Memory B cell (primary cell): ENCODE measurements at places on chromosomes 1 and 21.

DNA sequence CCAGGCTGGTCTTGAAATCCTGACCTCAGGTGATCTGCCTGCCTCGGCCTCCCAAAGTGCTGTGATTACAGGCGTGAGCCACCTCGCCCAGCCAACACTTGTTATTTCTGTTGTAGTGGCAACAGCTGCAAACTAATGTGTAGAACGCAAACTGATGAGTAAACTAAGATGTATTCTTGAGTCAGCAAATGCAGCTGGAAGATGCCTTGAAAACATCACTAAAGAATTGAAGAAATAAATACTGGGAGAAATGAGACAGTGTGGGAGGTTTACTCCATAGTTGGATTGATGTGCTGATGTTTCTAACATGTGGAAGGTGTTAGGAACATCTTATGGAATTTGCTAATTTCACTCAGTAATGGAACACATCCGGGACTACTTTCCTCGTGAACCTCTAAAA lies 61.3 kb upstream of the KCNE2 start:
- H3K27me3 ChIP-seq = peaks cover 7% of the 10 kb centered on the region
- H3K4me1 ChIP-seq = no peaks in the 10 kb centered on the region
- no peaks in the 10 kb centered on the region for H3K36me3 ChIP-seq
- no peak overlapping the region for H3K4me3 ChIP-seq
- no peak for DNase-seq

- H3K36me3 ChIP-seq = no peaks in the 10 kb centered on the region
- H3K4me1 ChIP-seq = peaks cover 29% of the 10 kb centered on the region
- no peaks in the 10 kb centered on the region for H3K27me3 ChIP-seq
- no peak for DNase-seq
- H3K4me3 ChIP-seq = no peak overlapping the region
These were observed 8.9 kb upstream of the ADORA3 start for GRCh38 chr1:111512132-111512889.

GRCh38 chr21:39531064-39531463 lies 79.3 kb downstream of the SH3BGR start:
- H3K36me3 ChIP-seq = no peaks in the 10 kb centered on the region
- no peaks in the 10 kb centered on the region for H3K4me1 ChIP-seq
- no peak overlapping the region for H3K27ac ChIP-seq
- peaks cover 8% of the 10 kb centered on the region for H3K27me3 ChIP-seq
- DNase-seq = no peak
- H3K4me3 ChIP-seq = no peak overlapping the region

DNA sequence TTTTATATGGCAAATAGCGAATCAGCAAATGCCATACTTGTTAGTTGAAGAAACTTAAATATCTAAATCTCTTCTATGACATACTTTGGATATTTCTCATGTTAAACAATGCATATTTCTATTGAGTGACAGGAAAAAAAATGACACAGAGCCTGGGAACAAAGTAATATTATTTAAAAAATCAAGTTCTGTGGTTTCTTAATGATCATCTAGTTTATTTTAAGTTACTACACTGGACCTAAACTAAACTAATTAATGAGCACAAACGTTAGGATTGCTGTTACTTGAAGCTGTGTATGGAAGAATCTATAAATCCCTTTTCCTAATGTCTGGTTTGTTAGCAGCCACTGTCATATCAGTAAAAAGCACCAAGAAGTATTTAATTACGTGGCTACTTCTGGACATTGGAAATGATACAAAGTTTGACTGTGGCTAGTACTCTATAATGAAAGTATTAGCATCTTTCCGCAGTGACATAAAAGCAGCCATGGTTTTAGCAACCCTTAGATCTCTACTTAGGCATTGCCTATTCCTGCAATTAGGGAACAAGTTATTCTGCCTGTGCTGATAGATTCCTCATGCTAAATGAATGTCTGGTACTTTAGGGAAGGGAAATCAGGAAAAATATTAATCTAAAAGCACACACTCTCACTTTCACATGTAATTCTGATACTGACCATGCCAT lies 981.7 kb upstream of the B3GALT2 start:
- peaks cover 1% of the 10 kb centered on the region for H3K27me3 ChIP-seq
- no peak for DNase-seq
- H3K4me1 ChIP-seq = no peaks in the 10 kb centered on the region
- H3K27ac ChIP-seq = no peak overlapping the region
- H3K4me3 ChIP-seq = no peak overlapping the region

DNA sequence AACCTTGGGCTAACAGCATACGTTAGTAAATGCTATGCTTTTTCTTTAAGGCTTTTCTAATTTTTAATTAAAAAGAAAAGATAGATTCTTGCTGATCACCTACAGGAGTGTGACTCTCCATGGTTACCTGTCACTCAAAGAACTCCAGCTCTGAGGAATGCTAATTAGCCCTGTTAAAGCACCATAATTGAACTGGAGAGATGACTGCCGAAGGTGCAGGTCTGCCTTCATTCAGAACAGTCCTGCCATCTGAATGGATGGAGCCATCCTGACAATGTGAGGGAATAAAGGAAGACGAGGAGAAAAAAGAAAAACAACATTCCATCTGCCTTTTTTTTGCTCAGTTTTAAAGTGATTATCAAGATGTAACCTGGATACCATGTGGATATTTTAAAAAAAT lies 94.6 kb downstream of the ATP6V1G3 start:
- no peak for DNase-seq
- H3K36me3 ChIP-seq = no peaks in the 10 kb centered on the region
- no peak overlapping the region for H3K27ac ChIP-seq
- H3K4me1 ChIP-seq = no peaks in the 10 kb centered on the region
- H3K4me3 ChIP-seq = no peak overlapping the region

- H3K4me1 ChIP-seq = no peaks in the 10 kb centered on the region
- no peak overlapping the region for H3K27ac ChIP-seq
- no peak for DNase-seq
- no peaks in the 10 kb centered on the region for H3K27me3 ChIP-seq
- no peaks in the 10 kb centered on the region for H3K36me3 ChIP-seq
- no peak overlapping the region for H3K4me3 ChIP-seq
These were observed 159.1 kb upstream of the KCNK2 start for GRCh38 chr1:214923278-214923915.

DNA sequence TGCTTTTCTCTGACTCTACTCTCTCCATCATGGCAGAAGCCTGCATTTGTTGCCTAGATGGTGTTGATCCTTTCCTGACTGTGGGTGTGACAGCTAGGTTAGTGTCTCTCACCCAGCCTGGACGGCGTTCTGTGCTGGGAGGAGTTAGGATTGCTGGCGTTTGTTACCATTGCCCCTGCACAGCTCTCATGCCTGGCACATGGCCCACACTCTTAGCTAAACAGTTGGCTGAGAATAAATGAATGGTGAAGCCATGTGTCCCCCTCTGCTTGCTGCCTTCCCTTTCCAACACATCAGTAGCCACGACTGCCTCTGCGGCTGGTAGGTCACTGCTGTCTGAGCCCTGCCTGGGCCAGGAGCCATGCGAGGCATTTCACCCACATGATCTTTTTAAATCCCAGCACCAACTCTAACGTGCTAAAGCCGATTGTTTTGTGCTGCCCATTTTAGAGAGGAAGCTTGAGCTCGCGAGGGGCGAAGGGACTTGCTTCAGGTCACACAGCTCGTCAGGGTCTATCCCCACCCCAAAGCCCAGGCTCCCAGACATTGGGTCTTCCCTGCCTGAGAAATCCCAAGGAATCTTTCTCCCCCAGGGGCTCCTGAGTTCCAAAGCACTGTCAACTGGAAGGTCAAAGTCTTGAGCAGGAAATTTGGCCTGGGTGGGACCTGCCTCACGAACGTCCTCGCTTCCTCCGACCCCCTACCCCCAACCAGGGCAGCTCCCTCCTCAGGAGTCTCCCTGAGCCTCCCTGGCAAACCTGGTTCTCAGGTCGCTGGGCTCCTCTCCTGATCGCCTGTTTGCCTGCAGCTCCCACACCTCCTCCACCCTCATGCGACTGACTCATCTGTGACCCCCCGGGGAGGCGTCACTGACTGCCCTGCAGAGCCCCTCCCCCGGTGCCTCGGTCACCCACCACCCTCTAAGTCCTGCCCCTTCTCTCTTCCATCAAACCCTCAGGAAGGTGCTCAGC lies 271.7 kb upstream of the C1orf174 start:
- no peak overlapping the region for H3K4me3 ChIP-seq
- no peaks in the 10 kb centered on the region for H3K36me3 ChIP-seq
- no peak overlapping the region for H3K27ac ChIP-seq
- no peak for DNase-seq
- H3K27me3 ChIP-seq = peaks cover 20% of the 10 kb centered on the region

- H3K27ac ChIP-seq = peak overlapping the region; percentile 84
- DNase-seq = no peak
- peaks cover 22% of the 10 kb centered on the region for H3K4me1 ChIP-seq
- H3K36me3 ChIP-seq = peaks cover 10% of the 10 kb centered on the region
These were observed 56.5 kb downstream of the GATAD2B start for GRCh38 chr1:153866045-153866850.

- DNase-seq = no peak
- no peak overlapping the region for H3K27ac ChIP-seq
- H3K36me3 ChIP-seq = no peaks in the 10 kb centered on the region
- H3K4me3 ChIP-seq = no peak overlapping the region
- H3K27me3 ChIP-seq = peaks cover 10% of the 10 kb centered on the region
- no peaks in the 10 kb centered on the region for H3K4me1 ChIP-seq
These were observed 295.0 kb downstream of the OMA1 start for GRCh38 chr1:58251430-58252073.

- no peaks in the 10 kb centered on the region for H3K36me3 ChIP-seq
- H3K4me1 ChIP-seq = no peaks in the 10 kb centered on the region
- DNase-seq = no peak
- no peak overlapping the region for H3K27ac ChIP-seq
- H3K27me3 ChIP-seq = no peaks in the 10 kb centered on the region
- H3K4me3 ChIP-seq = no peak overlapping the region
These were observed 539.7 kb upstream of the DAB1 start for GRCh38 chr1:57963581-57963980.

- no peaks in the 10 kb centered on the region for H3K36me3 ChIP-seq
- H3K27me3 ChIP-seq = peaks cover 6% of the 10 kb centered on the region
- no peak overlapping the region for H3K4me3 ChIP-seq
- peaks cover 4% of the 10 kb centered on the region for H3K4me1 ChIP-seq
These were observed 57.2 kb downstream of the TOR1AIP2 start for GRCh38 chr1:179820226-179820970.

- H3K4me1 ChIP-seq = peaks cover 58% of the 10 kb centered on the region
- H3K4me3 ChIP-seq = peak overlapping the region; percentile 80
- H3K27me3 ChIP-seq = no peaks in the 10 kb centered on the region
- H3K36me3 ChIP-seq = no peaks in the 10 kb centered on the region
These were observed 15.9 kb upstream of the BTG2 start for GRCh38 chr1:203289281-203289981.

DNA sequence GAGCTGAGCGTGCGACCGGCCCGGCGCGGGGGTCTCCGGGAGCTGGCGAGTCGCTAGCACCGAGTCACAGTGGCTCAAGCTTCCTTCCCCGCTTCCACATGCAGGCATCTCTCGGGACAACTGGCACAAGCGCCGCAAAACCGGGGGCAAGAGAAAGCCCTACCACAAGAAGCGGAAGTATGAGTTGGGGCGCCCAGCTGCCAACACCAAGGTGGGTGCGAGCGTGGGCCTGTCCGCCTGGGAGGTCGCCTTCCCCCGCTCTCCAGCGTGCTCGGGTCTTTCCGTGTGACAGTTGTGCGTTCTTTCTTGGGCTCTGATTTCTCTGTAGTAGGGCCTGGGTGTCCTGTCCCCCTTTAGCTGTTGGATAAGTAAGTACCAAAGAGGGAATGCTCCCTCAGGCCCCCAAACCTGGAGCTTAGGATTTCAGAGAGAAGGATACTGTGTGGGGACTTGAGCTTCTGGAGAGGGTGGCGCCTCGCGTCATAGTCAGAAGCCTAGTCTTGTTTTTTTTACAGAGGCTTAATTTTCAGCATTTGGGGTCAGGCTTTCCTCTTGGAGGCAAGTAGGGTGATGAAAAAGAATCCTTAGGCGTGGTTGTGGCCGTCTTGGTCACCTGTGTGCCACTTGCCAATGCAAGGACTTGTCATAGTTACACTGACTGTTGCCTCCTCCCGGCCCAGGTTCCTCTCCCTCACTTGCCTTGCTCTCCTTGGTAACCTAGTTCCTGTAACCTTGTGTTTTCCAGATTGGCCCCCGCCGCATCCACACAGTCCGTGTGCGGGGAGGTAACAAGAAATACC lies 790 bp downstream of the RPS8 start:
- H3K27ac ChIP-seq = peak overlapping the region; percentile 88
- H3K4me3 ChIP-seq = peak overlapping the region; percentile 87
- H3K36me3 ChIP-seq = peaks cover 34% of the 10 kb centered on the region
- DNase-seq = peak; percentile 40
- peaks cover 27% of the 10 kb centered on the region for H3K4me1 ChIP-seq

GRCh38 chr1:40637470-40638007 lies 27.9 kb downstream of the RIMS3 start:
- H3K36me3 ChIP-seq = peaks cover 8% of the 10 kb centered on the region
- H3K4me3 ChIP-seq = no peak overlapping the region
- H3K27me3 ChIP-seq = no peaks in the 10 kb centered on the region
- peaks cover 6% of the 10 kb centered on the region for H3K4me1 ChIP-seq

GRCh38 chr1:54813485-54814125 lies 12.5 kb upstream of the TTC22 start:
- no peaks in the 10 kb centered on the region for H3K36me3 ChIP-seq
- H3K4me1 ChIP-seq = peaks cover 5% of the 10 kb centered on the region
- H3K4me3 ChIP-seq = no peak overlapping the region
- H3K27me3 ChIP-seq = peaks cover 3% of the 10 kb centered on the region

GRCh38 chr1:157141212-157141855 lies 3.1 kb upstream of the ETV3 start:
- H3K4me3 ChIP-seq = no peak overlapping the region
- no peak for DNase-seq
- peaks cover 19% of the 10 kb centered on the region for H3K4me1 ChIP-seq
- no peaks in the 10 kb centered on the region for H3K36me3 ChIP-seq
- H3K27ac ChIP-seq = peak overlapping the region; percentile 5

DNA sequence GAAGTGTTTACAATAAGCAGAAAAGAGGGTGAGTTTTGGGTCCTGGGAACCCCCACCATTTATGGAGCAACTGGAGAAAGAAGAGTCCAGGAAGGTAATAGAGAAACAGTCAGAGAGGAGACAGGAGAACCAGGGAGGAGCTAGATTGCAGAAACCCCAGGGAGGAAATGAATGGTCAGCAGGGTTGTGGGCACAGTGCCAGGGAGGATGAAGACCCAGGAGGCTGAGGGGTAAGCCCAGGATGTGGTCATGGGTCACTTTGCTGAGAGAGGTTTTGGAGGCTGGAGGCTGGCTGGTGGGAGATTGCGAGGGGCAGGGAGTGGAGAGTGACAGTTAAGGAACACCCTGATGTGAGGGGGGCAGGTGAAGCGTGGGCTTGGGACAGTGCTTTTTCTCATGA lies 169.9 kb upstream of the CSF3R start:
- H3K4me1 ChIP-seq = no peaks in the 10 kb centered on the region
- peaks cover 35% of the 10 kb centered on the region for H3K27me3 ChIP-seq
- H3K27ac ChIP-seq = no peak overlapping the region
- H3K4me3 ChIP-seq = no peak overlapping the region
